ENCODE measurements at places on chromosomes 6 and 20.

GRCh38 chr6:119158057-119158848, 79.8 kb upstream of the FAM184A start:
- no peak for DNase-seq

GRCh38 chr6:75334266-75335040, 49.9 kb upstream of the TMEM30A start:
- DNase-seq = no peak

- no peak for DNase-seq
Measured at GRCh38 chr20:47314647-47315338, 41.7 kb downstream of the ZMYND8 start.

- DNase-seq = no peak
Measured at GRCh38 chr6:159196430-159196975, 27.3 kb downstream of the FNDC1 start.

GRCh38 chr6:111890988-111891387, 17.7 kb upstream of the FYN start:
- DNase-seq = no peak

Measured in stimulated activated CD8-positive, alpha-beta memory T cell treated with anti-CD3 and anti-CD28 coated beads, Interleukin-15, amount 100 ng/mL, for 24 hours (primary cell).